ENCODE measurements at places on chromosomes 3 and 15.

DNA sequence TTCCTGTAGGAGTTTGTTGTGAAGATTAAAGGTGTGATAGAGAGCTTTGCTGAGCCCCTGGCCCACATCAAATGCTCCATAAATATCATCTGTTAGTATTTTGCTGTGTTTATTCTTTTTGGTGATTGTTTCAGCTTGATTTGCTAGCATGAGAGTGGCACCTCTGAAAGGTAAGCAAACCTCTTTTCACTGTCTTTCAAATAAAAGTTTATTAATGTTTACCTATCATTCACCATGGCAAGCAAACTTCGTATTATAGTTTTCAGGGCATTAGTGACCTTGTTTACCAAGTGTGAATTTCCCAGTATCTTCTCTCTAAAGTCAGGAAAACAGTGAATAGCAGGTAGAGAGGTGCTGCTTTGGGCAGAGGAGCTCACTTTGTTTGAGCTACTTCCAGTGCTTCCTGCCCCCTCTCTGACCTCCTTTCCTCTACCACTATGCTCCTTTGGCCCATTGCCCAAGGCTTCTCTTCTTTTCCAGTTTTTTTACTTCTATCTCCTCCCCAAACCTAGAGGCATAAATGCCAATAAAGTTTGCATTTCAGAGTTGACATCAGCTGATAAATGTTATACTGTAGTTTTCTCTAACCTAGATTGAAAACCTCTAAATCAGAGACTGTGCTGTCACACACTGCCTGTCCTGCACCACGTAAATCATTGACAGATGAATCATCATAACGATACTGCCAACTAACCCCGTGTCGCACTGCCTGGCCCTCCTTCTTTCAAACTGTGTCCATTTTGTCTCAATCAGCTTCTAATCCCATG is 569.0 kb downstream of the TUSC7 start:
- DNase-seq: no peak

GRCh38 chr3:36843065-36844051 is 79.0 kb upstream of the DCLK3 start:
- DNase-seq: no peak

DNA sequence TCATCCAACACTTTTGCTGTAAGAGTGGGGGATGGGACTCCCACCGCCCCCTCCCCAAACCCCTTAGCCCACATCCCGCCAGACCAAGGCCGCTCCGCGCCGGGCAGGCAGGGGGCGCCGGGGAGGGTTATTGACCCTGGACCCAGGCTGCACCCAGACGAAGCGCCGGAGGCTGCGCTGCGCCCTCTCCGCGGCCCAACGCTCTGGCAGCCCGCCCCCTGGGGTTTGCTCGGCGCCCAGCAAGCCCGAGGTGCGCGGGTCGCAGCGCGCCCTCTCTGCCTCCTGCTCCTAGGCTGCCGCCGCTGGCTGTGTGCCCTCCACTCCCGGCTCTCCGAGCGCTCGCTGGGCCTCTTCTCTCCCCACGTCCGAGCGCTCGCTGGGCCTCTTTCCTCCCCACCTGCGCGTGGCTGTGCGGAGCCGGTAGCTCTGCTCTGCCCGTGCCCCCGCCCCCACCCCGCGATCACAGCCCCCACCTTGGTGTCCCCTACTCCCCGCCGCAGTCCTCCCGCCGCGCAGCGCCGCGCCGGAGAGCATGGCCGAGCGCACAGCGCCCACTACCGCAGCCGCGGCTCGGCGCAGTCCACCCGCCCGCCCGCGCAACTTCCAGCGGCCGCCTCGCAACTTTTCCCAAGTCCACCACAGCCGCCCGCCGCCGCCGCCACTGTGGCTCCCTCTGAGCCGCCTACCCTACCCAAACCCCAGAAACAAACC is 1.2 kb downstream of the MECOM start:
- DNase-seq: no peak

- DNase-seq: no peak
Measured at GRCh38 chr3:49057268-49057667, 28.1 kb upstream of the IMPDH2 start.

GRCh38 chr3:45565342-45565741 is 29.2 kb upstream of the LIMD1 start:
- no peak for DNase-seq

GRCh38 chr3:27553886-27554540 is 69.8 kb upstream of the SLC4A7 start:
- DNase-seq: no peak

GRCh38 chr3:22322861-22323260 is 571.9 kb upstream of the ZNF385D start:
- no peak for DNase-seq
